ENCODE measurements at places on chromosomes 16 and 17.
A peak's percentile ranks its signal among the peaks of the same experiment; 100 is the strongest.

DNA sequence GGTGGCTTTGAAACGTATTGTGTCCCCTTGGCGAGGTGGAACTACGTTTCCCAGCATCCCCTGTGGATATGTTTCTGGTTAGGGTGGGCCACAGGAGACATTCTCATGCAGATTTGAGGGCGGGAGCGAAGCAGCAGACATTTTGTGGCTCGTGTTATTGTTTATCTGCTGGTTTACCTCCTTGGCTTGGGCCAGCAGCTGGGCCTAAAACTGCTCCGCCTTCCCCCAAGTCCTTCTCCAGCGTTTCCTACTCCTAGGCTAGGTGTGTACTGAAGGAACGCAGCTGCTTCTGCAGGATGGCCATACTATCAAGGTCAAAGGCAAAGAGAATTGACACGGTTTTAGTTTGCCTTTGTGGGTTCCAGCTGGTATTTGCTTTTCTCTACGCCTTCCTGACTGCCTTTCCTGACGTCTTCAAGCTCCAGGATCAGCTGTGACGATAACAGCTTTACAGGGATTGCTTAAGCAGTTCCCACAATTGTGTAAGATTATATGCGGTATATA, 17.2 kb upstream of the WSB1 start:
- no peak for DNase-seq

- DNase-seq, result no peak
These were observed 55.3 kb upstream of the MTSS2 start for GRCh38 chr16:70740914-70741782.

- DNase-seq, result no peak
These were observed 27.1 kb downstream of the CHD9 start for GRCh38 chr16:53081686-53082407.

DNA sequence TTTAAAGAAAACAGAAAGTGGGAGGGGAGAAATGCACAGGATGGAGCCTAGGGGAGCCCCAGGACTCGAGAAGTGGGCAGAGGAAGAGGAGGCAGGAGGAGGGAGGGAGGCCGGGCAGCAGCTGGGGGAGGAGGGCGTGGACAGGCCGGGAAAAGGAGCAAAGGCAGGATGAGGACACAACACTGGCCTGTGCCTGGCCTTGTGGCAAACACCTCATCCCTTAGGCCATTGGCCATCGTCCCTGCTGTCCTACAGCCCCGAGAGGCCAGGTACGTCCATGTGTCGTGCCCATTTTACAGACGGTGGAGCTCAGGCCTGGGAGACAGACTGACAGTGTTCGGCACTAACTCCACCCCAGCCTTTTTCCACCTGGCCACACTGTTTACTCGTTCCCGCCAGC, 15.9 kb downstream of the JPH3 start:
- DNase-seq, result no peak

- no peak for DNase-seq
These were observed 41.9 kb upstream of the RHBDL3 start for GRCh38 chr17:32223703-32224102.

DNA sequence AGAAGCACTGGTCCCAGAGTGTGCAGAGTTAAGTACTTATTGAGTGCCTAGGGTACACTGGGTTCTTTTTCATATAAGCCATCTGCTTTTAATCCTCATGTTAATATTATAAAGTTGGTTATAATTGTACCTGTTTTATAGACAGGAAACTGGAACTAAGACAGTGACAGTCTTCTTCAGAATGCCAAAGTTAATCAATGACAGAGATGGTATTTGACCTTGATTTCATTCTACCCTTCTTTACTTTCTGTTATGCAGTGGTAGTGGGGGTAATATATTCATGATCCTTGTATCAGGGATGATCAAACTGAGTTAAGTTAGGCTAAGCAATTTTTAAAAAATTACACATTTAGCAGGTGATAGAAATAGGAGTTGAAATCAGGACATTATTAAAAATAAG, 108.6 kb upstream of the GOT2 start:
- DNase-seq, result no peak

DNA sequence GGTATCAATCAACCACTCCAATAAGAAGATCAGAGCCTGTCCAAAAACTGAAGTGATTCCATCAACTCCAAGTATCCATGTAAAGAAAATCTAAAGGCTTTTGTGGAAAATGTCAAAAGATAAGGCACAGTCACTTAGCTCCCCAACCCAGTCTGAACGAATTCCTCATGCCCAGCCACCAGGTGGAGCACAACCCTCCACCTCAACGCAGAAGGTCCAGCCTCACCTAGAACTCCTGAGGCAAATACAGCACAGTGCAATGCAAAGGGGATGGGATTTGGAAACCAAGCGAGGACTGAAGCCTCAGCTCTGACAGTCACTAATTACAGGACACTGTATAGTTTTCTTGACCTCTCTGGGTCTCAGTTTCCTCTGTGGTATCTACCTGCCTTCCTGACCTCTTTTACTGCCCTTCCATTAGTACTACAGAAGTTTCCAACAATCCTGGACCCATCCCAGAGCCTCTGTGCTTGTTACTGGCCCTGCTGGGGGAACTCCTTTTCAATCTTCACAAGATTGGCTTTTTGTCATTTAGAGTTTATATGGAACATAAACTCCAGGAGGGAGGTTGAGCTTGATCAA, 2.0 kb downstream of the NCBP3 start:
- no peak for DNase-seq

DNA sequence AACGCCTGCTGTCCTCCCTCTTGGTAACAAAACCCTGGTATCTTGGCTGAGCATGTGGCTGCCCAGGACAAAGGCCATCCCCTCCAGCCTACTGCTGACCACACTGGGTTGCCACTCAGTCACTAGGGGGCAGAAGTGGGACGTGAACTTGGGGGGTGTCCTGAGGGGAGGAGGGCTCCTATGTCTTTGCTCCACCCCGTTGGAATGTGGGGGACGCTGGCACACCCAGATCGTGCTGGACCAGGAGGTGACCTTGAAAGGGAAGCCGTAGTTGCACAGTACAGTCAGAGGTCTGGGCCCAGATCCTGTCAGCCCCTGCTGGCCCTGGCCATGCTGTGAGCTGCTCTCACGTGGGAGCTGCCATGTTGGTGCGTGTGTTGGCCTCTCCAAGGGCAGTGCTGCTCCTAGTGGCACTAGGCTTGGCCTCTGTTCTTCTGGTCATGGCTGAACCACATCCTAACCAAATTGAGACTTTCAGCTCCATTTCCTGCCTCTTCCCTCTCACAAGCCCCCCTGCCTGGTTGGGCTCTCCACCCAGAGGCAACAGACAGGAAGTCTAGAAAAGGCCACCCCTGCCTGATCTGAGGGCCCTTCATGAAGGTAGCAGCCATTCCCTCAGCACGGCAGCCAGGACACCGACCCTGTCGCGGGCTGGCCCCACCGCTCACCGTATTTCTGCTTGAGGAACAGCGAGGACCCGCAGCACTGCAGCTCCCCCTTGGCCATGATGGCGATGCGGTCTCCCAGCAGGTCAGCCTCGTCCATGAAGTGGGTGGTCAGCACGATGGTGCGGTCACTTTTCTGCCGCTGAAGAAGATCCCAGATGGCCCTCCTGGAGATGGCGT, 29.0 kb upstream of the RNPS1 start:
- DNase-seq, result no peak

- DNase-seq, result no peak
These were observed 24.0 kb downstream of the TAT start for GRCh38 chr16:71552698-71553503.

- DNase-seq, result no peak
These were observed 1.4 kb downstream of the AXIN2 start for GRCh38 chr17:65559804-65560627.

DNA sequence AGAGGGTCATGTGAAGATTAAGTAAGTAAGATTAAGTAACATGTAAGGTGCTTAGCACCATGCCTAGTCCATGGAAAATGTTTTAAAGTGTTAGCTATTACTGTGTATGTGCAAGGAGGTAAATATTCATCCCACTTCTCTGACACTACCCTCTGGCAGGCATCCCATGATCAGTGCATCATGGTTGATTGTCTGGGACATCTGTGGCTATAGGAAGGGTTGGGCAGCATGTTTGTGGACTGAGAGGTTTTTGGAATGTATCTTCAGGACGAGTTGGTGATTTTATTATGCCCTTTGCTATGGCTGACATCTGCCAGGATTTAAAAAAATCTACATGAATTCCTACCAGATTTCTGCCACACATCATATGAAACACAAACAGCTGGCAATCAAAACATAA, 6.5 kb upstream of the TAOK1 start:
- no peak for DNase-seq

- DNase-seq, result peak; percentile 12
These were observed 304.4 kb downstream of the SEC14L1 start for GRCh38 chr17:77444984-77445759.

DNA sequence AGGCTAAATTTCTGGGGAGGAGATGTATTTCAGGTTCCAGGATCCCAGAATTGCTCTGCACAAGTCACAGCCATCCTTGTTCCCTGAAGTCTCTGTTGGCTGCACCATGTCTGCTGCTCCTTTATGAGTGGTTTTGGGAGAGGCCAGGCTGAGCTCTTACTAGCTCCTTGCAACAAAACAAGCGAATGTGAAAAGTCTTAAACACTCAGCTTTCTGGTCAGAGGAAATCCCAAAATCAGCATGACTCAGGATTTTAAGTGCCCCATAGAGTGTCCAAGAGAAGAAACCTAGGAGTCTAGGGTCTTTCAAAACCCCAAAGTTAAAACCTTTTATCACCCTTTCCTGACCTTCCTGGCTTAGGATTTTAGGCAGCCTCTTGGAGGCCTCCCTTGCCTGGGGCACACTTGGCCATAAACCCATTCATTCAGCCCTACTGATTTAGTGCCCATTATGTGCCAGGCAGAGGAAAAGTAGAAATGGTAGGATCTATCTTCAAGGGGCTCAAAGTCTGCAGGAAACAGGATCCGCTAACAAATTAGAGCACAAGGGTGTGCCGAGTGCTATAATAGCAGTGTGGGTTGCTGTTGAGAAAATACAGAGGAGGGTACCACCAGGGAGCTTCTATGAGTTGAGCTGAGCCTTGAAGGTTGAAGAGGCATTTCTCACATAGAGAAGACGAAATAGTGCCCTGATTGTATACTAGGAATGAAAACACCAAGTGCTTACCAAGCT, 36.9 kb downstream of the SOST start:
- no peak for DNase-seq

GRCh38 chr17:46995841-46996571, 17.0 kb upstream of the RPRML start:
- no peak for DNase-seq

- DNase-seq, result no peak
These were observed 43.4 kb downstream of the TNFRSF13B start for GRCh38 chr17:16928406-16929034.

GRCh38 chr17:77839698-77840512, 118.6 kb upstream of the TNRC6C start:
- DNase-seq, result no peak

DNA sequence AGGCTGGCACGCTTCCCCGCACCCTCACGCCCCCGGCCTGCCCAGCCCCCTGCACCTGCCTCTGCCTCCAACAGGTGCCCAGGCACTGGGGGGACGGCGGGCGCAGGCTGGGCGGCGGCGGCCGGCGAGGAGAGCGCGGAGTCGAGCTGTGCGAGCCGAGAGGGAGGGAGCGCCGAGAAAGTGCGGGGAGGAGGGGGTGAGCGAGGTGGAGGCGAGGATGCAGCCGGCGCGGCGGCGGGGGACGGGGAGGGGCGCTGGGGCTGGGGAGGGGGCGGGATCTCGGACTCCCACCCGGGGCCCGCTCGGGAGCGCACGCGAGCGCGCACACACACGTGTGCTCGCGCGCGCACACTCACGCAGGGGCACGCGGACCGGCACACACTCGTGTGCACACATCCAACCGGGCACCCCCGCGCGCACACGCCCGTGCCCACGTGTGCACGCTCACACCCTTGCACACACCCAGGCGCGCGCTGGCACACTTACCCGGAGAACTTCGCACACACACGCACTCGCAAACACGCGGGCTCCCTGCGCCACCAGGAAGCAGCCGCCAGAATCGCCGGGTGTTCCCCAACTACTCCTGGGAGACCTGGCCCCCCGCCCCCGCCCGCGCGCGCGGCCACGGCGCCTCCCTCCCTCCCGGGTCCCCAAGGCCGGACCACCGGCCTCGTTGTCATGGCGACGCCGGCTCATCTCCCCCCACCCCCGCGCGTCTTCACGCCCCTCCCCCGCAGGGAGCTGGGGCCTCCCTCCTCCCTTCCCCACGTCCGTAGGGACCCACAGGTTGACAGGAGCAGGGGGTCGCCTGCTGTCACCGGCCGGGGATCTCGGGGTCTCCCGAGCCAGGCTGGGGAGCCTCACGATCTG, at the start of gene DOC2A:
DOC2A (minus strand) TSS at position 184 of the 870 bp plus-strand sequence. CDS start 805 bp downstream, outside the sequence.
- peak; percentile 44 for DNase-seq

DNA sequence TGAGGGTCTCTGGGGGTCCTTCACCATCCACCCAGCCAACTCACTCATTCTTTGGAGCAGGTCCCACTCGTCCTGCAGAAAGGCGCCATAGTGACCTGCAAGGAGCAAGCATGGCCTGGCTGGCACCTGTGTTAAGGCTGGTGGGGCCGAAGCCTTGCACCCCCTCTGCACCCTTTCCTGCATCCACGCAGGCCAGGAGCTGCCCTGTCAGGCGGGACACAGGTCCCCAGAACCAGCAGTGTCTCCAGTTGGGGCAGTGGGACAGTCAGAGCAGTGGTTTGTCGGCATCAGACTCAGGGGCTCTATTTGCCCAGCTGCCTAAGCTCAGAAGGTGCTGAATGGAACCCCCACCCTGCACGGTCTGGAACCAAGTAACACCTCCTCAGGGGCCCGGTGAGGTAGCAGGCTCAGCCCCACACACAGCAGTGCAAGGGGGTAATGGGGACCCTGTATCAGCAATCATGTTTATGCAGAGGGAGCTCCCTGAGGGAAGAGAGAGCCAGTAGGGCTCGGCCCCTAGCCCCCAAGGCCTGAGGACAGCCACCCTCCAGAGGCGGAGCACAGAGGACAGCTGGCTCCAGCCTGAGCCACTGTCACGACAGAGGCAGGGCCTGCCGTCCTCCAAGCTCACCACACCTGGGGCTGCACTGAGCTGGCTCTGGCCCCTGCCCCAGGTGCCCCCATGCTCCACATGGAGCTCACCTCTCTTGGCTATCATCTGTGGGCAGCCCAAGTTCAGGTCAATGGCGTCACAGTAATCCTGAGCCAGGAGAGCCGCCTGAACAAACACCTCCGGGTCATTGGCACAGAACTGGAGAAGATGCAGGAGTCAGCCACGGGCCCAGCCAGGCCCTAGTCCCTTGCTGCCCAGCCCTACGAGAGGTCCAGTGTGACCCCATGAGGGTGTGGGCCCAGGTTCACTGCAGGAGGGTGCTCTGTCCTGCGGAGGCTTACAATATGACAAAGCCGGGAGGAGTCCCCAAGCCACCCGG, 1.9 kb downstream of the DUS1L start:
- DNase-seq, result no peak

DNA sequence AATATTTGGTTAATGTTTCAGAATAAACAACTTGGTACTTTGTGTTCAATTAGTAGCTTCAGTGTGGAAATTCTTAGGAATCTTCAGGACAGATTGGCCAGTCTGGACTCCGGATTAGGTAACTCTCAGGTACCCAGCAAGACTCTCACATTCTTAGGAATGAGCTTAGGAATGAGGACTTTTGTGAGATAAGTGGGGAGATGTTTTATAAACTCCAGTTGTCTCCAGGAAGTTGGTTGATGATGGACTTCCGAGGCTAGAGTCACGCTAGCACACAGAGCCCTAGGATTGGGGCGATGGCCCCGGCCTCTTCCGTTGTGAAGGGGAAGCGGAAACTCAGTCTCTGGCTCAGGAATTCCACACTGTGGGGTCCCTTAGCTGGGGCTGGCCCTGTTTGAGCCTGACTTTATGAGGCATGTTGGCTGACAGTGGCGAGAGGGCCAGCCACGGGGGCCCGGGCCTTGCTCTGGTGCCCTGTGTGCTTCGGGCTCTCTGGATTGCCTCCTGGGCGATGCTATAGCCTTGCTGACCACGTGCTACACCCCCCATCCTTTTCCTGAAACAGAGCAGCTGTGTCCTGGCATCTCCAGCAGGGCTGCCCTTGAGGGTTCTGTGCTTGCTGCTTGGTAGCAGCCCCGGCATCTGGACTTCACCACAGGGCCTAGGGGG, 32.4 kb downstream of the RAB11FIP3 start:
- no peak for DNase-seq

Measured in C1 segment of cervical spinal cord (tissue), 14 donors.